ENCODE measurements at places on chromosomes 5 and 9.

GRCh38 chr9:36389590-36389989, 10.5 kb downstream of the RNF38 start:
- DNase-seq, result no peak

DNA sequence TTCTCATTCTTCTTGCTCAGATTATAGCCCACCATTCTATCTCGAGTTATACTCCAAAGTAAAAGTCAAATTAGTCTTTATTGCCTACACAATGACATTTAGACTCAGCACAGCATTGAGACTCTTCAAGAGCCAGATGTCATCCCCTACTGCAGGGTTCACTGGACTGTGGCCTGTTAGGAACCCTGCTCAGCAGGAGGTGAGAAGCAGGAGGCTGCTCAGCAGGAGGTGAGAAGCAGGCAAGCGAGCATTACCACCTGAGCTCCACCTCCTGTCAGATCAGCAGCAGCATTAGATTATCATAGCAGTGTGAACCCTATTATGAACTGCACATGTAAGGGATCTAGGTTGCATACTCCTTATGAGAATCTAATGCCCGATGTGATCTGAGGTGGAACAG, 12.7 kb upstream of the LIFR start:
- DNase-seq, result no peak

- no peak for DNase-seq
Measured at GRCh38 chr5:40866844-40867243, 25.7 kb downstream of the CARD6 start.

DNA sequence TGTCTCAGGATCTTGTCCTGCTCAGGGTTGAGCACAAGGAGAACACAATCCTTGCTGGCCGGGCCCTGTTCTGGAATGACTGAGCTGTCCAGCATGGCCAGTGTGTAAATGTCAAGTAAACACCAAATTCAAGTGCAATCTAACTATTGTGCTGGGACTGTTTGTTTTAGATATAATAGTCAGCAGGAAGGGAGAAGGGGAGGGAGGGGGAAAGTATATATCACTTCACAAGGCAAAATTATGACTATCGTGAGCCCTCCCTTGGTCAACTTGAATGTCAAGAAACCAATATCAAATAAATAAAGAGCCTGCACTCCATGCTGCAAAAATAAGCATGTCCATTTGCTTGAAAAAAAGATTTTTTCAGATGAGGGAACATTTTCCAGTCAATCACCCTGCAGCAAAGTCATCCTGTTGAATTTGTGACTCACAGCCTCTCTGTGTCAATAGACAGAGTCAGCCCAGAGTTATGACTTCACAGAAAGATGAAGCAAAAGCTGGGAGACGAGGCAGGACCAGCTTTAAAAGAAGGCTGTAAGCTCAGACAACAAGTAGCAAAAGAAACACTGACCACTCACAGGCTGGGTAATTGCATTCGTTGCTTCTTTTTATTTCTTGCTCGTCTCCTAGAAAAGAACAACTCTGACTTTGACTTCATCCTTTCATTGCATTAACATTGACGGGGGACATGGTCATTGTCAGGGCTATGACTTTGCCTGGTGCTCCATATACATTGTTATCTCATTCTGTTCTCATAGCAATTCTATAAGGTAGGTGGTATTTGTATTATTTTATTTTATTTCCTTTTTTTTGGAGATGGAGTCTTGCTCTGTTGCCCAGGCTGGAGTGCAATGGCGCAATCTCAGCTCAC, 15.3 kb upstream of the KLF4 start:
- DNase-seq, result peak; percentile 51

DNA sequence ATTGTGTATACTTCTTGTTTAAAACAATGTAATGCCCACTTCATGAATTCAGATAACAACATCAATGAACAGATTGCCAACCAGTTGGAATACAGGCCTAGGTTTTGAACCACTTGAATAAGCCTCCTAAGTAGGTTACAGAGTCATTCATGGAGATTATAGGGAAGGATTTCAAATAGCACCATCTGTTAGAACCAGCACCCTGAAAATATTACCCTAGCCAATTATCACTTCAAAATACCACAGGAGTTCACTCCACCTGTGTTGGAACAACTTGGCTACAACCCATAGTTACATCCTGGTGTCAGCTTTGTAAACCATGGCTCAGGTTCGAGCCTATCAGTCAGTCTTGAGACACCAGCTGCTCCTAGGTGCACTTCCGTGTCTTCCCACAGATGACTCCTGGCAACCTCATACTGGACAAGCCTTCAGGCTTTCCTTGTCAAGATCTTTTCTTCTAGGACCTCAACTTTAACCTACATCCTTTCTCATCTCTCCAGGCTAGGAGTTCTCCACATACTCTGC, 350.0 kb downstream of the DEPDC1B start:
- no peak for DNase-seq

Measured in NCI-H1930 (cell line).